Stimulated activated CD8-positive, alpha-beta memory T cell treated with anti-CD3 and anti-CD28 coated beads, Interleukin-4, amount 100 ng/mL, for 1 hour (primary cell): ENCODE measurements at places on chromosomes 2 and 18.

DNA sequence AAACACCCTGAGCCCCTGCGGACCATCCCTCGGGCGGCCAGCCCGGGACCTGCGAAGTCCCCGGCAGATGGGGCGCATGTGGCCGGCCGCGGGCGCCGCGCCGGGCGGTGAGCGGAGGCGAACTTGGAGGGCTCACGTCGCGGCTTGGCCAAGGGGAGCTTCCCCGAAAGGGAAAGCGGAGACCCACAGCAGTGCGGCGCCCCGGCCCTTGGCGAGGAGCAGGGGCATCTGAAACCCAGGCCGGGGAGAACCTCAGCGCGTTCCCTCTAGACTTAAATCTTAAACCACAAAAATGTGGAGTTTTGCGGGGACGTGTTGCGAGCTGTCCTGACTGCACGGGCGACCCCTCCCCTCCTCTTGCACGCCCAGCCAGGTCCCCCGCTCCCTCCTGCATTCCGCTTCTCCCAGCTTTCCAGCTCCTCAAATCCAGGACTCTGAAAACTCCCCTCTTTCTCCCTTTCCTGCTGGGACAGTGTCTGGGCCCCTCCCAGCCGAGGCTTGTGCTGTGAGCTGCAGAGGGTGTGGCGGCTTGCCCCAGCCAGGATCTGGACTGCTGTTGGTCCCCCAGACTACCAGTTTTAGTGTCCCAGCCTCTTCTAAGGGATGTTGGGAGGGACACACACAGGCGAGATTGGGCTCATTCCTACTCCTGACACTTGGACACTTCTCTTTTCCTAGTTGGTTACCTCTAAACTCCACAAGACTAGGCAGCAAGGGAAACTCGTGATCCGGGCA is 1.3 kb downstream of the FMNL2 start:
- no peak for DNase-seq

- no peak for DNase-seq
Observed at GRCh38 chr2:12127638-12128037, 381.2 kb downstream of the LPIN1 start.

- DNase-seq, result no peak
Observed at GRCh38 chr18:48814490-48815178, 136.1 kb downstream of the SMAD7 start.

DNA sequence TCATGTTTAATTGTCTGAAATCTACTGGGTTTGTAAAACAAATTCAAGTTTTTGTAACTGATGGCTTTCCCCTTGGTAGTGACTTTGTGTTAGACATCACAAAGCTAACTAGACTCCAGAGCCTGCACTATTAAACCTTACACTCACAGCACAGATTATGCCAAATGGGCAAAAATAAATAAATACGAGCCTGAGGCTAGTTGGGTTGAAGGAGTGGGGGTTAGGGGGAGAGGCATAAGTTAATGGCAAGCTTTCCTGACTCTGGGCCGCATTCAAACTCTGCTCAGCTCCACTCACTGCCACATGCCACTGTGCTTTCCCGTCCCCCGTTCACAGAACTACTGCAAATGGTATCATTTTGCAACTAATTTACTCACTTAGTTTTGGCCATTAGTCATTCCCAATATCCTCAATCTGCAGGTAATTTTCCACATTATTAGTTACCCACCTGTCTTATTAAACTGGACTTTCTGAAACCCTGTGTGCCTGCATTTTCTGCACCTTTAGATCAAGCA is 1079.9 kb upstream of the PIK3C3 start:
- DNase-seq, result no peak

- no peak for DNase-seq
Observed at GRCh38 chr2:37570773-37571586, 100.5 kb downstream of the CDC42EP3 start.

GRCh38 chr2:204340511-204340910 is 204.8 kb upstream of the PARD3B start:
- no peak for DNase-seq

GRCh38 chr2:67528320-67528719 is 131.2 kb downstream of the ETAA1 start:
- no peak for DNase-seq

- no peak for DNase-seq
Observed at GRCh38 chr18:69586537-69586936, 185.8 kb downstream of the DOK6 start.

- no peak for DNase-seq
Observed at GRCh38 chr2:218895759-218896500, 15.3 kb downstream of the WNT10A start.

DNA sequence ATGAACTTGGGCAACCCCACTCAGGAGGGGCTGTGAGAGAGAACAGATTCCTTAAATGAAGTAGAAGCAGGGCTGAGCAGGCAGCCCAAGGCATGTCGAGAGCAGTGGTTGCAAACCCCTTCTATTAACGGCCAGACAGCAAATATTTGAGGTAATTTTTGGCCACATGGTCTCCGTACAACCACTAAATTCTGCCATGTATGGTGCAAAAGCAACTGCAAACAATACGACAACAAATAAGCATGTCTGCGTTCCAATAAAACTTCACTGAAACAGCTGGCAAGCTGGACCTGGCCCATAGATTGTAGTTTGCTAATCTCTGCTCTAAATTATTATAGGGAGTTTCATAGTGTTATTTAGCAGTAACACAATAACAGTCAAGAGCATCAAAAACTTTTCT is 217.0 kb upstream of the ZNF521 start:
- no peak for DNase-seq

- no peak for DNase-seq
Observed at GRCh38 chr18:31506024-31506742, 8.2 kb downstream of the DSG2 start.

GRCh38 chr2:216768908-216769411 is 73.6 kb upstream of the IGFBP5 start:
- no peak for DNase-seq

DNA sequence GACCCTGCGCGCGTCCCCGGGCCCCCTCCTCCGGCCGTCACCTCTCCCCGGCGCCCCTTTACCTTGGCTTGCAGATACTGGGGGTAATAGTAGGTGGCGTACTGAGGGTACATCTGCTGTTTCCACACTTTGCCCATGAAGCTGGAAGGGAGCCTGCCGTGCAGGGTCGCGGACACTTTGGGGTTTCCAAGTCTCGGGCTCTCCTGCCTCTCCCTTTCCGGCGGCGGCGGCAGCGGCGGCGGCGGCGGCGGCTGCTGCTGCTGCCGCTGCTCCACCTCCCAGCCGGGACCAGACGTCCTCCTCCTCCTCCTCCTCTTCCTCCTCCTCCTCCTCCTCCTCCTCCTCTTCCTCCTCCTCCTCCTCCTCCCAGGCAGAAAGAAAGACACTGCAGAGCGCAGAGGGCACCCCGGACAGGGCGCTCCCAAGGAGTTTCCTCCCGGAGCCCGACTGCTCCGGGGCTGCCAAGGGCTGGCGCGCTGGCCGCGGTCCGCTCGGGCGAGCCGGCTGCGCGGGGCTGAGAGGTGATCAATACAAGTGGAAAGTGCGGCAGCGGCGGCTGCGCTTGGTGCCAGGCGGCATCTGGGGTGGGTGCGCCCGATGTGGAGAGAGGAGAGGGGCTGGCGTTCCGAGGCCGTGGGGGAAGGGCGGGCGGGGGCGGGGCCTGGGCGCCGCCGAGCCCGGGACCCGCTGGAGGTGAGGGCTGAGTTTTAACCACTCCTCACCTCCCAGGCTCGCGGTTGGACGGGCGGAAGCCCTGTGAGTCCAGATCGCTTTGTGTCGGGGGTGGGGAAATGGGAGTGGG is at the start of gene RBMS1:
TSS of gene RBMS1 (minus strand) at position 581 of the 802 bp plus-strand sequence. CDS start at position 137, 444 bp downstream.
- DNase-seq, result peak; percentile 18

DNA sequence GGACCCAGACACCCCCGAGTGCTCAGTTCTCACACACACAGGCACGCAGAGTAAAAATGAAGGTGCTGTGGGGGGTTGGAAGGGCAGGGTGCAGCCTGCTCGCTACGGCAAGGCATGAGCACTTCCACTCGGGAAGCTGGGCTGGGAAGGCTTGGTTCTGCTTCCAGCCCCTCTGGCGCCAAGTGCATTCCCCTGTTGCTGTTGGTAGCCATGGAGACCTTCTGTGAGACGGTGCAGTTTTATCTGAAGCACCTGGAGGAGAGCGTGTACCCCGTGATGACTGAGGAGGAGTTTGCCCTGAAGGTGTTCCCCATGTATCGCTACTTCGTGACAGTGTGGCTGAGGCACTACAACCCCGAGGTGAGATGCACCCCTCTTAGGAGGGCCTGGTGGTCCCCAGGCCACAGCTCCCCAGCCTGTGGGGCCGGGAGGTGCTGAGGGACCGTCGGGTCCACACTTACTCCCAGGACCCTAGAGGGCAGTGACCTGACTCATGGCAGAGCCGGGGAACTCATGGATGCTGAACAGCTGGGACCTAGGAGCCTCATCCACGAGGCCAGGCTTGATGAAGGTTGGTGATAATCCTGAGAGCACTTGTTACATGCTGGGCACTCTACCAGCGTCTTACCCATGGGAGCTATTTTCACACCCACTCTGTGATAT is 15.5 kb downstream of the MROH2A start:
- DNase-seq, result no peak

DNA sequence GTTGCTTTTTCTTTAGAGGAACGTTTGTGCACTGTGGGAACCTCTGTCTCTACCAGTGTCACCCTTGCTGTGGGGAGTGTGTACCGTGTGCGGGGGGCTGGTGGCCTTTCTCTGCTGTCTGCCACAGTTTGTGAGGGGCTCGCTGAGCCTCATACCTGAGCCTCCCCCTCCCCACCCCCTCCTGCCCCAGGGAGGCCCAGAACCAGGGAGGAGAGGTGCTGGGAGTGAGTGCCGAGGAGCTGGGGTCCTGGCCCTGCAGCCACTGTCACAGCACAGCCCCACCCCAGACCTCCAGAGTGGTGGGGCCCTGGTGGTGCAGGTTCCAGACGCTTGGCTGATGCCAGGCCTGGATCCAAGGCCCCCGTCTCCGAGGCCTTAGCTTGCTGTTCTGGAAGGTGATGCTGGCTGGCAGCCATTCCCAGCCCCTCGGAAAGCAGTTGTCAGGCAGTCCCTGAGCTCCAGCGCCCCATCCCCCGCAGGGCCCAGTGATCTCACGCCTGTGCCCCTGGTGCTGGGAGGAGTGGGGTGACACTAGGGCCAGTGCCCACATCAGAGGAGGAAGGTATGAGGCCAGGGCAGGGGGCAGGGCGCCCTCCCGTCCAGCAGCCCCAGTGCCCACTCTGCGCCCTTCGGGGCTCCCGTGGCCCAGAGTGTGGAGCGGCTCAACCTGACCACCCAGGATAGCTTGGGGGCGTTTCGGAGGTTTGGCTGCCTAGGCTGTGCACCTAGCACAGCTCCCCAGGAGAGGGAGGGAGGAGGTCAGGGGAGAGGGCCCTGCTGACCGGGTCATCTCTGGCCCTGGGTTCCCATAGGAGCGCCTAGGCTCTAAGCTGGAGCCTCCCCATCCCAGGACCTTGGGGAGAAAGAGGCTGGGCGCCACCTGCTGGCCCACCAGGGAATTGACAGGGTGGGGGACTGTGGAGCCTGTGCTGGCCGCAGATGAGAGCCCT is 53.0 kb upstream of the ALPP start:
- DNase-seq, result no peak

DNA sequence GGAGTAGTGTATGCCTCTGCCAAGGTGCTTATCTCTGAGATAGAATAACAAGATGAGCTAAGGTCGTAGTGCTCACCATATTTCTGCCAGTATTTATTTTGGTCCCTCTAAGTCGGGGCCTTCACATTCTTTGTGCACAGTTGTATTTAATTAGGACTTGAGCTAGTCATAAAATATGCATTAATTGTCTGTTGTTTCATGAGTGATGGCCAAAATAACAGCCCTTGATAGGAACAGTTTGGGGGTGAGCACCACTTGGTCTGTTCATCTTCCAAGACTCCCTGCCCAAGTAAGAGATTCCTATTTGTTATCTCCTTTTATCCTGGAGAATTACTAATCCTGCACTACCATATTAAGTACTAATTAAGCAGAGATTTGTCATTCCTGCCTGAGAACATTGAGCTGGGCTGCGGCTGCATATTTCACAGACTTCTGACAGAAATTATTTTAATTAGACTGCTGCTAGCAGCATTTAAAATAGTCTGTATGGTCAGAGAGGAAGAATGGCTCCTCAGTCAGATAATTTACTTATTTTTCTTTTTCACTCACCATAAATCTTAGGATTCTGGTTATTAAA is 435.1 kb downstream of the MTX2 start:
- DNase-seq, result no peak

DNA sequence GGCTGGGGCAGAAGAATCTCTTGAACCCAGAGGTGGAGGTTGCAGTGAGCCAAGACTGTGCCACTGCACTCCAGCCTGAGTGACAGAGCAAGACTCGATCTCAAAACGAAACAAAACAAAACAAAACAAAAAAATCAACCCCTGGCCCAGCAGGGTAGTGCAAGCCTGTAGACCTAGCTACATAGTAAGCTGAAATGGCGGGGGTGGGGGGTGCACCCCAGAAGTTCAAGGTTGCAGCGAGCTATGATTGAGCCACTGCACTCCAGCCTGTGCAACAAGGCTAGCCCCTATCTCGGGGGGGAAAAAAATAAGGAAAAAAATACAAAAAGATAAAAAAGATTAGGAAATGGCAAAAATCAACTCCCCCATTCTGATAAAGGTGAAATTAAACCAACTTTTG is 6.4 kb downstream of the ATL2 start:
- no peak for DNase-seq

GRCh38 chr2:64260093-64260803 is 116.0 kb upstream of the PELI1 start:
- no peak for DNase-seq

- DNase-seq, result no peak
Observed at GRCh38 chr2:39604866-39605265, 60.9 kb upstream of the TMEM178A start.

- DNase-seq, result no peak
Observed at GRCh38 chr2:224151161-224151560, 112.1 kb upstream of the SERPINE2 start.

GRCh38 chr2:206873423-206873822 is 65.9 kb upstream of the CPO start:
- no peak for DNase-seq

DNA sequence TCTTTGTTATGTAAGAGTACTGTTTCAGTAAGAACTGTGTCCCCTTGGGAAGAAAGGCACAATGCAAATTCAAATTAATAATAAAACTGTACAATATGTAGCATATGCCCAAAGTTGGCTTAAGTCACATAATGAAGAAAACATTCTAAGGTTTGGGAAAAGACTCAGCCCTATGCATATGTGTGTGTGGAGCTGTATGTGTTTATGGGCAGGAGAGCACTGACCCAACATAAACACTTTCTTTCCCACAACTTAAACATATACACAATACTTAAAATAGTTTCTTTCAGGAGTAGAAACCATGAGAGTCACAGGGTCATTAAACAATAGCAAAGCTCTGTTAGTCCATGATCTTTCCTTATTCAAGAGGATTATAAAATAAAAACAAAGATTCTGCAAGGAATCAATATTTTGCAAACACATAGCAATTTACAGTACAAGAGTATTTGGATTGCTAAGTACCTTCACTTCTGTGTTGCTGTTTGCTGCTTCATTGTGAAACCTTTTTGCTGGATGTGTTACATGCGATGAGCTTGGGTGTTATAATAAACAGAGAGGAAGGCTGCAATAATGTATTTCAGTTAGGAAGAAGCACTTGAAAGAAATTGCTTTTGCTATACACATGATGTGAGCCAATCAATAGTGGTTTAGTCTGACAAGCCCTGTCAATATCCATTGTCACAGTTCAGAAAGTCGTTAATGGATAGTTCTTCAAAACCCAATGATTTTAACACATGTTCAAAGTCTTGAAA is 347.3 kb downstream of the ARHGAP15 start:
- DNase-seq, result no peak
